Mammary microvascular endothelial cell (primary cell): ENCODE measurements at places on chromosomes 4 and X. TPM values are rescaled to one million over a fixed set of nuclear protein-coding genes. Genes with fewer than 3 reads are reported as not detected.

Gene PI4K2B
- total RNA-seq = 25.6 and 25.9 TPM in 2 replicates

Gene CTAG1A
- not detected in 2 replicates for total RNA-seq

Gene CT47A1
- not detected in 2 replicates for total RNA-seq

Gene CFI
- total RNA-seq = 47.5 and 51.0 TPM in 2 replicates

Gene OPHN1
- 4.2 and 4.3 TPM in 2 replicates for total RNA-seq

Gene TASL
- not detected in 2 replicates for total RNA-seq

Gene PABPC1L2A
- total RNA-seq = not detected in 2 replicates

Gene JADE1
- total RNA-seq = 13.1 and 13.7 TPM in 2 replicates

Gene CYBB
- total RNA-seq = not detected in 2 replicates

Gene PDCL2
- not detected in 2 replicates for total RNA-seq

Gene CPLX1
- 0.20 TPM in 2 replicates for total RNA-seq

Gene GAB1
- 4.6 and 5.5 TPM in 2 replicates for total RNA-seq

Gene CENPI
- 17.7 and 24.8 TPM in 2 replicates for total RNA-seq

Gene IL2
- total RNA-seq = not detected in 2 replicates

Gene RNF128
- not detected in 2 replicates for total RNA-seq

Gene HTR2C
- total RNA-seq = not detected in 2 replicates

Gene TEX13D
- not detected in 2 replicates for total RNA-seq

Gene ANOS1
- 0.53 and 0.98 TPM in 2 replicates for total RNA-seq

Gene NDP
- 0.15 TPM in 1 of 2 replicates, not detected in the other for total RNA-seq

Gene TXLNG
- total RNA-seq = 9.5 and 10.9 TPM in 2 replicates

Gene TENT5D
- total RNA-seq = not detected in 2 replicates
